H4 (cell line): ENCODE measurements at places on chromosomes 5 and 9. TPM values are rescaled to one million over a fixed set of nuclear protein-coding genes. Genes with fewer than 3 reads are reported as not detected.

Gene GFI1B
- total RNA-seq: 0.10 TPM in 1 of 2 replicates, not detected in the other

Gene CCDC183
- 0.47 TPM in 1 of 2 replicates, not detected in the other for total RNA-seq

Gene C9orf153
- total RNA-seq: not detected in 2 replicates

Gene BSPRY
- not detected in 2 replicates for total RNA-seq

Gene HNRNPK
- total RNA-seq: 661 and 803 TPM in 2 replicates

Gene PCDHB2
- 15.0 and 26.2 TPM in 2 replicates for total RNA-seq

Gene RASEF
- 0.08 TPM in 1 of 2 replicates, not detected in the other for total RNA-seq

Gene COX7C
- total RNA-seq: 848 and 900 TPM in 2 replicates

Gene DDX46
- total RNA-seq: 28.4 and 31.5 TPM in 2 replicates

Gene SPINK6
- not detected in 2 replicates for total RNA-seq

Gene KLHL9
- total RNA-seq: 0.06 TPM in 1 of 2 replicates, not detected in the other

Gene SLC25A48
- total RNA-seq: not detected in 2 replicates

Gene OTULINL
- total RNA-seq: 1.1 and 1.2 TPM in 2 replicates

- DNase-seq: no peak
Observed at GRCh38 chr5:116135344-116135743, 50.5 kb downstream of the COMMD10 start.

- no peak for DNase-seq
Observed at GRCh38 chr9:33166231-33167083, 679 bp downstream of the B4GALT1 start.

DNA sequence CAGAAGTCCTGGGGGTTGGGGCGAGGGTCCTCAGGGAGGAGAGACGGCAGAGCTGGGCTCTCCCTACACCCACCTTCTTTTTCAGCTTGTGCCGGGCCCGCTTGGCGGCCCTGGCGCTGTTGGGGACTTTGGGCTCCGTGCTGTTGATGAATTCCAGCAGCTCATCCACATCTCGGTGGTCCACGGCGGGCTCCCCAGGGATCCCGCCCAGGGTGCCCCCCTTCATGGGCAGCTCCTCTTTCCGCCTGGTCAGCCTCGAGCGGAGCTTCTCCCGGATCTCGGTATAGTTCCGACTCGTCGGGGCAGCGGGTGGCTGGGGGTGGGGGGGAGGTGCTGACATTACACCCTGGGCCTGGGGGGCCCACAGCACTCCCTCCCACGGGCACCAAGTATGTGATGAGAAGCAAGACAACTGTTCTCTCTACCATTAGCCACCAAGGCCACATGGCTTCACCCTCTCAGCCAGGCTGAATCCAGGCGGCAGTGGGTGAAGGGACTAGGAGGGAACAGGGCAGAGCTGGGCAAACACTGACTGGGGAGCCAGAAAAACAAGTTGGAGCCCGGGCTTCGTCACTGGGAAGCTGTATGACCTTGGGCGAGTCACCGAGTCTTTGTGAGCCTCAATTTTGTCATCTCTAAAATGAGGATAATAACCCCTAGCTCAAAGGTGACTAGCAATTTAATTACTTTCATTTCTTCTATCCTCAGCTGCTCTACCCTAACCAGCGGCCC lies 14.6 kb upstream of the DDX41 start:
- no peak for DNase-seq

GRCh38 chr5:134590992-134591659 lies 41.5 kb downstream of the SAR1B start:
- no peak for DNase-seq

DNA sequence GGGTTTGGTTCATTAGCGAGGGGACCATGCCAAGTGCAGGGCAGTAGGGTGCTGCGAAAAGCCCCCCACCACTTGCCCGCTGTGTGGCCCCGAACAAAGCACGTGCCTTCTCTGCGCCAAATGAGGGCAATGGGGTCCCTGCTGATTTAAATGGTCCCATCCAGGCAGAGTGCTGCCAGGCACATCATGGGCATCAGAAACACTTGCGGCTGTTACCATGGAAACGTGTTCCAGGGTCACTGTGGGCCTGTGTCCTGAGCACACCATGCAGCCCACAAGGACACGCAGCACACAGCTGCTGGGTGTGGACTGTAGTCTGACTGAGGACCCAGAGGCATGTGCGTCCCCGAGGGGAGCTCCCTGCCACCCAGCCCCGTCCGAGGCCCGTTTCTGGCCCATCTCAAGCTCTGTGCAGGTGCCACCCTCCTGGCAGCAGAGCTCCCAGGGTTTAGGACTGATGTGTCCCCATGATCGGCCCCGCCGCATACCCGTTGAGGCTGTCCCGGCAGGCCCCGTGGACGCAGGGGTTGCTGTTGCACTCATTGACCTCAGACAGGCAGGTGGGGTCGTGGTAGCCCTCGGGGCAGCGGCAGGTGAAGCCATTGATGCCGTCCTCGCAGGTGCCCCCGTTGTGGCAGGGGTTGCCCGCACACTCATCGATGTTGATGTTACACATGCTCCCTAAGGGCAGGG lies 31.3 kb upstream of the SEC16A start:
- DNase-seq: no peak

- no peak for DNase-seq
Observed at GRCh38 chr9:16869131-16869881, 1.2 kb downstream of the BNC2 start.

DNA sequence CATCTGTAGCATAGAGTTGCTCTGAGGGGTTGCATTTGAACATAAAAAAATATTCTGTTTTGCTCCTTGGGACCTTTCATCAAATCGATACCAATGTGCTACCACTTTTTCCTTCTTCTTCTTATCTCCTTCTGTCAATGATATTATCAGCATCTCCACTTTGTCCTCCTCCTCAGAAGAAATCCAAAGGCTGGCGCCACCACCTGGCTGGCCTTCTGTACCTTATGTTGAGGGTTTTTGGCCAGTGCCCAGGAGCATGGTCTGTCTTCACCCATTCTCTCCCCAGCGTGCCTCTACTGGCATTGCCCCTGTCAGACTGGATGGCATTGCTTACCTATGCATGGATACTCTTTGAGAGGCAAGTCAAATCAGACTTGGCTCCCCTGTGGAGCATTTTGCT lies 167.2 kb downstream of the CFAP90 start:
- DNase-seq: no peak

DNA sequence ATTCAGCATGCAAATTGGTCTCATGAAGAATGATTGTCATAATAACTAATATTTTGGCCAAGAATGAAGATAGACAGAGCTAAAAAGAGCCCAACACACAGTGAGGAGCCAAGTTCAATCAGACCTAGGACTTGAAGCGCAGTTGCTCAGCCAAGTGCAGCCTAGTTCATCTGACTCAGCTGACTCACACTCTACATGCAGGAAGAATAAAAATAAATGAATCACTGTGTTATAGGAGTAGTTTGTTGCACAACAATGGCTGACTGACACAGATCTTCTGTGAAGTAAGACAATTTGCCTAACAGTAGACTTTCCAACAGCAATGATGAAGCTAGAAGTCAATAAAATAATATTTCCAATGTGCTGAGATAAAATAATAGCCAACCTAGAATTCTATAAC lies 261.5 kb downstream of the CEMIP2 start:
- peak; percentile 14 for DNase-seq

DNA sequence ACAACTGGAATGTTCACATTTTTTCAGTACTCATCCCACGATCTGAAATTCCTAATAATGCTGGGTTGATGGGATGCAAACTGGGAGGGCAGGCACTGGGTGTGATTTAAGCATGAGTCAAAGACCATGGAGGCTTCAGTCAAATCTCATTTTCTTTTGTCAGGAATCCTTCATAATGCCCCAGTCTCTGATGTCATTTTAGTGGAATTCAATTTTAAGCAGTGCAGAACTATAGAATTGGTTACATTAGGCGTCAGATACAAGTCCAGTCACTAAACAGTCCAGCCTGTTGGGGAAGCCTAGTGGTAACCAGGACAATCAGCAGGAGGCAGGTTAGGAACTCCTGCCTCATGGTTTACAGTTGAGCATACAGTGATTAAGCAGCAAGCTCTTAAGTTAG lies 41.0 kb upstream of the TMEM215 start:
- no peak for DNase-seq

DNA sequence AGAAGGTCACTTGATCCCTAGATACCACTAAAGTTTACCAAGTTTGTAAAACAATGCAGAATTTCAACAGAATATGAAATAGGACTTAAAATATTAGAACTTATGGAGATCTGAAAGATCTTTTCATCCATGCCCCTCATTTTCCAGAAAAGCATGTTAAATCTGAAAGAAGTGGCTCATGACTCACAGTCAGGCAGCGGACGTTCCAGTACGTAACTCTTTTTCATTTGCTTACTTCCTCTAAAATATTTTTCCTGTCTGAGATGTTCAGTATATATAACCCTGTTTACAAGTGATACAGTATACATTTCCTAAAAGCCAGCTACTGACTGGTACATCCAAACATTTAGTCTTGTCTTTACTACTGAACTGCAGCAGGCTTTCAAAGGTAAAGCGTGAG lies 22.3 kb downstream of the FBXW2 start:
- no peak for DNase-seq

DNA sequence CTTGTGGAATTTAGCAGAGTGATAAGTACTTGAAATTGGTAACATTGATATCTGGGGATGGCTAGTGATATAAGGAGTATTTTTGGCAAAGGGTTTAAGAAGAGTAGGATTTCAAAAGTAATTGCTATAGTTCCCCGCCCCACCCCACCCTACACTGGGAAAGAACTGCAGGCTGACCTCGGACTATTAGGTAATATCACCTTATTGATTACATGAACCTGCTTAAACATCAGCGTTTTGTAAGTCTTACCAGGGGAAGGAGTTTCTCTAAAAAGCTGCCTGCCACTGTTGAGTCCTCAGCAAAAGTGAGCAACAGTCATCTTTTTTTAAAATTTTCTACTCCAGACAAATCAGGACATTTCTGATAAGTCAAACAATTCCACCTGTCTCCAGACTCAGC lies 337.3 kb downstream of the DTWD2 start:
- DNase-seq: no peak

DNA sequence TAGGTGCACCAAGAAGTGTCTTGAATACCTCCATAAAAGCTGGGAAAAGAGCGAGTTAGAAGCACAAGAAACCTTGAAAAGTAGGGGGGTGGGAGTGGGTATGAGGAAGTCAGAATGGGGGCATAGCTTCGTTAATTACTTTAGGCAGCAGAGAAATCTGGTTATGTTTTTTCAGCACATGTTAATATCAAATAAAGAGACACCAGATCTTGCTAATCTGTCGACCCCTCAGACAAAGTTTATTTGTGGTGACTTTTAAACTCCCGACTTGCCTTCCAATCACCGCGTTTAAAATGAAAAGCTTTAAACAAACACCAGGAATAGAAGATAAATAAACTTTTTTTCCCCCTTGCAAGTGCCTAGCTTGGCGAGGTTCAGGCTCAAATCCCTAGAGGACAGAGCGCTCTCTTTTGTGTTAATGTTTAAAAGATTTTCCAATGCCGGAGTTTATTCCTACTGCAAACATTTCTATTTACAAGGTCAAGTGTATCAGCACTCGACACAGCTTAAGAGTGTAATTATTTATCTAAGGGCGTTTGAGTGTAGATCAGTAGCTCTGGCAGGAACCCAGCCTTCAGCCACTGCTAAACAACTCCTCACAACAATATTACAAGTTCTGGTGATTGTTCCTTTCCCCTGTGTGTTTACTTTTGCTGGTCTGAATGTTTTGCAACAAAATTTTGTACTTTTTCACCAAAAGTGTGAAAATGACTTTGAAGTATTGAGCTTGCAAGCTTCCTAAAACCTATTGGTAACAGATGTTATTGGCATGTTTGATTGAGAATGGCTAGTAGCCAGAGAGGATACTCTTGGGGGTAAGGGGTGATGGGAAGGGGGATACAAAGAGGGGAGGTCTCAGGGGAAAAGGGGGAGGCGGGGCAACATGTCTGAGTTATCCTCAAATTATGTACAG lies 3.8 kb downstream of the GAS1 start:
- peak; percentile 39 for DNase-seq

GRCh38 chr9:87528969-87529368 lies 31.3 kb downstream of the DAPK1 start:
- DNase-seq: no peak

DNA sequence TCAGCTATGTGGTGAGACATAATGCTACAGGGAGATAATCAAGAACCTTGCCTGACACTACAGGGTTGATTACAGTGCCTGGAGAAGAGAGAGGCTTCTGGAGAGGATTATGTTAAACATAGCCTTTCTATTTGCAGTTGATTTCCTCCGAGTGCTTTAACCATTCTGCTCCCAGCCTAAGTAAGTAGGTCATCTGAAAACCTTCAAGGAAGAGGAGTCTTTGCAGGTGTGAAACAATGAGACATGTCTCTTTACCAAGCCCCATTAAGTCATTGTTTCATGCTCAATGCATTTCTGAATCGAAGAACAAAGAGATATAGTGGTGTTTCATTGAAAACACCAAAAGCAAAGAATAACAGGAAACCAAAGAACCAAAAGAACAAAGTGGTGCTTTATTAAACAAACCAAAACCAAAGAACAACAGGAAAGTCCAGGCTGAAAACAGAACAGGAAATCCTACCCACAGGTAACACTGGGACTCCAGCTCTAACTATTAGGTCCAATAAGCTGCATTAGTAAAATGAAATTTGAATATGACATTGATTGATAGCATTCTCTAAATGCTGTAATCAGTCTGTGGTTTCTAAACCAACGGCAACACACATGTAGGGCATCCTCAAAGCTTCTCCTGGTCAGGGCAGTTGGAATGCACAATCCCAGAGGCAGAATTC lies 113.3 kb upstream of the SPATA31D4 start:
- DNase-seq: no peak

- no peak for DNase-seq
Observed at GRCh38 chr5:155167736-155168135, 154.2 kb downstream of the KIF4B start.

- DNase-seq: no peak
Observed at GRCh38 chr5:43840424-43841125, 237.6 kb downstream of the NNT start.

DNA sequence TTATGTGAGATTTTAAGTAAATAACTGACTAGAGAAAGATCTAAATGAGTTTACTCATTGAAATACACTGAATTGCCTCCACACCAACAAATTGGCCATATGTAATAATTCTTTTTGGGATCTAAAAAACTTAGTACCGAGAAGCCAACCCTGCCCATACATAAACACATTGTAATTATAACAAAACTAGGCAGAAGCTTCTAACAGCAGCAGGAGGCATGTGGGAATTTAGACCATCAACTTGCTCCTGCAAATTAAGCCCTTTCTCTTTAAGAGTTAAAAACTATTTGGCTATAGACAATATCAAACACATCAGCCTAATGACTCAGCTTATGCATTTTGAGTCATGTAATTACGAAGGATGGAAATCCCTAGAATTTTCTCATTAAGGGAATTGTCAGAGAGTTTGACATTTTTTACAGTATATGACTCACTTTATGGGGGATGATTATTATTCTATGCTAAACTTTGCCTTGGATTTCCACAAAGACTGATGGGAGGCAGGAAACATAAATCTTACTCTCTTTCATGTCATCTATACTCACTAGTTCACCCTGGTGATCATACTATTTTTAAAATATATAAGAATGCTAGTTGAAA lies 1.0 kb downstream of the IL7R start:
- DNase-seq: peak; percentile 71

GRCh38 chr5:132093271-132093670 lies 19.7 kb downstream of the CSF2 start:
- DNase-seq: no peak

- DNase-seq: no peak
Observed at GRCh38 chr5:2282893-2283292, 400.2 kb upstream of the IRX4 start.

GRCh38 chr5:32369542-32370155 lies 56.9 kb upstream of the MTMR12 start:
- DNase-seq: no peak
